ENCODE measurements at places on chromosomes 4 and X.

DNA sequence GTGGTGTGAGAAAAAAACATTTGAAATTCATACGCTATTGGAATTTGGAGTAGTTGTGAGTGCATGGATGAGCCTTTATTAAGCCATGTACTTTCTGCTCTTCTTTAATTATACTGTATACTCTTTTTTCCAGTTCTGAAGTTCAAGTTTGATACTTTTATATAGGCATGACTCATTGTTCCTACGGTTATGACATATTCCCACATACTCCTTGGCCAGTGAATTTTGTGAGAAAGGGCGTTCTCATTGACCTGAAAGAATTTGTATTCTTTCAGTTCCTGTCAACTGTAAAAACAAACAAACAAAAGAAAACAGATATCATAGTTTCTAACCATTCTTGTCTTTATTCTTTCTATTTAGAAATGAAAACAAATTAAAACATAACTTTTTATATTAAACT is 407.3 kb downstream of the MAPK10 start:
- no peak for DNase-seq

GRCh38 chr4:54085284-54085683 is 14.7 kb upstream of the GSX2 start:
- DNase-seq, result no peak

DNA sequence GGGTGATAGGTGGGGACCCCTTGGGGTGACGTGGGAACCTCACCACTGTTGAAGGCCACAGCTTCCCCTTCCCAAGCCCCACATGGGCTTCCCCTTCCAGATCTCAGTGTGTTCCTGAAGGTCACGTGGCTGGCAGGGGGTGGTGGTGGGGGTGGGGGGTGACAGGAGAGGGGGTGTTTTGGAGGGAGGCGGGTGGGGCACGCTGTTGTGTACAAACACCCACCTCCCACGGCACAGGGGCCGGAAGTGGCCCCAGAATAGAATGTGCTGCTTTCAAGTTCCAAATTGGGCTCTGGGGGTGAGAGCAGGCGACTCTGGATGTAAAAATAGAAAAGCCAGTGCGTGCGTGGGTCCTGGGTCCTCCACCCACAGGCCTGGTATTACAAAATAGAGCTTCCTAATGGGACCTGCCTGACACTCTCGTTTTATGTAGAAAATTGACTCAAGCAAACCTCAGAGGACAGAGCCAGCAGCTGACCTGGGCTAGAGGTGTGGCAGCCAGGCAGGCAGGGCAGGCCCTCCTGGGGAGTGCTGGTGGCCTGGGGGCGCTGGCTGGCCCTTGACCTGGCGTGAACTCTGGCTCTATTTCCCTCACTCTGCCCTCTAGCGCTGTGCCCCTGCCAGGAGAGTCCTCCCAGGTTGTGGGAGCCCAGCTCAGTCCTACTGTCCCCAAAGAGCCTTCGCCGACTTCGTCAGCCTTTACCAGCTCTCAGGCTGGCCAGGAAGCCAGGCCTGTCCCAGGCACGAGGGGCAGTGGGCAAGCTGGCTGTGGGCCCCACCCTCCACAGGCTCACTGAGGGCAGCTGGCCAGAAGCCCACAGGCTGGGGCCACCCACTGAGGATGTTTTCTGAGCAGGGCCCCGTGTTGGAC is 5.4 kb upstream of the SH3BP2 start:
- no peak for DNase-seq

- DNase-seq, result no peak
These were observed 17.4 kb downstream of the SORCS2 start for GRCh38 chr4:7209699-7210098.

GRCh38 chr4:81600520-81601357 is 129.0 kb upstream of the RASGEF1B start:
- DNase-seq, result peak; percentile 36

GRCh38 chrX:153800746-153801145 is 6.3 kb downstream of the SSR4 start:
- DNase-seq, result no peak

DNA sequence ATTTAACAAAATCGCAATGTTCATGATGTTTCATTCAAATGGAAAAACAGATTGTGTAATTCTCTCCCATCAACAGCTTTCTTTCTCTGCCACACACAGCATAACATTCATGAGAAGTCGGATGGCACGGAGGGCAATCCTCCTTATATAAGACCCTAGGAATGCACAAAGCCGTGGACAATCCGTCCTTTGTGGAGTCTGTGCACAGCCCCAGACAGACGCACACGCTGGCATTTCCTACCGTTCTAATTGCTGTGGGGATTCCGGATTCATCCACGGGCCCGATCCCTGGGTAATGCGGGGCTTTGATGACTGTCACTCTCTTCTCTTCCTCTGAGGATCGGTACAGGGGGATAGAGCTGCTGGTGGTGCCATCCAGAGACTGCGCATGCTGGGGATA is 121.9 kb upstream of the PDLIM3 start:
- no peak for DNase-seq

- DNase-seq, result no peak
These were observed 21.6 kb upstream of the STIM2 start for GRCh38 chr4:26839016-26839415.

DNA sequence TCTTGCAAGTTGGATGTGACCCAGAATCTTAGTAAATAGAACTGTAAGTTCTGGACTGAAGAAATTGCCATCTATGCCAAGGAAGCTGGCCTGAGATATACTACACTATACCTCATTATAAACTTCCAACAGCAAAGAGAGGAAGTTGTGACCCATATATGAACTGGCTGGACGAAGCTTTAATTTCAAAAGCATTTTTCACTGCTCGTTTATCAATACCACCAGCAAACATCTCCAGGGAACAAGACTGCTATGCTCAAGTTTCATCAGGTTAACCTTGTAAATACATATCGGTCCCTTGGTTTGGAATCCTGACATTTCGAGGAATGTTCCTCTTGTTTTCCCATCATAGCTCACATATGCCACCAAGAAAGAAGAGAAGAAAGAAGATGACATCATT is 334.5 kb upstream of the IGFBP7 start:
- DNase-seq, result no peak

DNA sequence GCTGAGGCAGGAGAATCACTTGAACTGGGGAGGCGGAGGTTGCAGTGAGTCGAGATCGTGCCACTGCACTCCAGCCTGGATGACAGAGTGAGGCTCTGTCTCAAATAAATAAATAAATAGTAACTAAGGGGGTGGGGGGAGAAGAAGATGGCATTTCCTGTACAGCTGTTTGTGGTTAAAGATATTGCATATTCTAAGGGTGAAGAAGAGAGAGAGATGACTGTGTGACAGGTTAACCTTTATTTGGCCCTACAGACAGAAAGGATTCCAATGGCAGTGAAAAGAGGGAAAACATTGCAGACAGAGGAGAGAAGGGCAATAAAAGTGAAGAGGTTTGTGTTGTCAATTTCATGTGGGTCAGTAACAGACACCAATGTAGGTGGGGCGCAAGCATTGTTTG is 9.4 kb downstream of the TASL start:
- DNase-seq, result no peak
